ENCODE measurements at places on chromosomes 16 and 17.

- no peak for DNase-seq
Measured at GRCh38 chr17:58249270-58250133, 11.1 kb downstream of the LPO start.

GRCh38 chr16:6081320-6081976, 983.9 kb upstream of the EEF2KMT start:
- DNase-seq: no peak

- DNase-seq: no peak
Measured at GRCh38 chr17:49748223-49748622, 15.7 kb downstream of the FAM117A start.

DNA sequence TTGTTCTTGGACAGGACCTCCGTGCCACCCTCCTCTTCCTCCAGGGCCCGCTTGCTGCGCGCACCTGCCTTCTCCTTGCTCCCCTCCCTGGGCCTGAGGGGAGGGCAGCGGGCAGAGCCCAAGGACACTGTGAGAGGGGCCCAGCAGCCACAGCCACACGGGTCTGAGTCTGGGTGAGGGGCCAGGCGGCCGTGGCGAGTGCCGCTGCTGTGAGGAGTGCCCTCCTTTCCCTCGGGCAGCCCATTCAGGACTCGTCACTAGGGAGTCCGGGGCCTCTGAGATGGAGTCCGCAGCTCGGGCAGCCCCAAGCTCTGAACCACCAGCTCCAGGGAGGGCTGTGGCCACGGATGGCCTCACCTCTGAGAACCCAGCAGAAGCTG, 5.6 kb downstream of the DUS1L start:
- no peak for DNase-seq

DNA sequence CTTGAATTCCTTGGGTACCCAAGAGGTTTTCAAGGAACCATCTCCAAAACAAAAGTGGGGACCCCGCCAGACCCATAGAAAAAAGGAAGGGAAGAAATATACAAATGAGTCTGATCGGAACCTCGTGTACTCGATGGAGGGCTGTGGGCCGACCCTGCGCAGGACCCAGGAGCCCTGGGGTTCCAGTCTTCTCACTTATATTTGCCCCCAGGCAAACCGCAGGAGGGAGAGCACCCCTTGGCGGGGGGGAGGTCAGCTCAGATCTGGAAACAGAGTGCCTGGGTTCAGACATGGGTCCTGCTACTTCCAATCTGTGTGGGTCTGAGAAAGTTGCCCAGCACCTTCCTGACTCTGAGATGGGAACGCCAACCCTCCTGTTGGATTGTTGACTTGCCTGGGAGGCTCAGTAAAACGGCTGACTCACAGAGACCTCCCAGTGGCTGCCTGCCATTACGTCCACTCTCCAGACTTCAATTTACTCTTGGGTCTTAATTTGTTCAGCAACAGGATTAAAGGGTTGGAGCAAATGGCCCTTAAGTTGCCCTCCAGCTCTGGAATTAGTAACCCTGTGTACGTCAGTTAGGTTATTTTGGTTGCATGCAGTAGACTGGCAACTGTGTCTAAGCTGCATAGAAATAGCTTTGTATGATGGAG, 24.9 kb upstream of the CACNG4 start:
- no peak for DNase-seq
